Neural crest cell (in vitro differentiated cells): ENCODE measurements at places on chromosomes 1 and 21.

DNA sequence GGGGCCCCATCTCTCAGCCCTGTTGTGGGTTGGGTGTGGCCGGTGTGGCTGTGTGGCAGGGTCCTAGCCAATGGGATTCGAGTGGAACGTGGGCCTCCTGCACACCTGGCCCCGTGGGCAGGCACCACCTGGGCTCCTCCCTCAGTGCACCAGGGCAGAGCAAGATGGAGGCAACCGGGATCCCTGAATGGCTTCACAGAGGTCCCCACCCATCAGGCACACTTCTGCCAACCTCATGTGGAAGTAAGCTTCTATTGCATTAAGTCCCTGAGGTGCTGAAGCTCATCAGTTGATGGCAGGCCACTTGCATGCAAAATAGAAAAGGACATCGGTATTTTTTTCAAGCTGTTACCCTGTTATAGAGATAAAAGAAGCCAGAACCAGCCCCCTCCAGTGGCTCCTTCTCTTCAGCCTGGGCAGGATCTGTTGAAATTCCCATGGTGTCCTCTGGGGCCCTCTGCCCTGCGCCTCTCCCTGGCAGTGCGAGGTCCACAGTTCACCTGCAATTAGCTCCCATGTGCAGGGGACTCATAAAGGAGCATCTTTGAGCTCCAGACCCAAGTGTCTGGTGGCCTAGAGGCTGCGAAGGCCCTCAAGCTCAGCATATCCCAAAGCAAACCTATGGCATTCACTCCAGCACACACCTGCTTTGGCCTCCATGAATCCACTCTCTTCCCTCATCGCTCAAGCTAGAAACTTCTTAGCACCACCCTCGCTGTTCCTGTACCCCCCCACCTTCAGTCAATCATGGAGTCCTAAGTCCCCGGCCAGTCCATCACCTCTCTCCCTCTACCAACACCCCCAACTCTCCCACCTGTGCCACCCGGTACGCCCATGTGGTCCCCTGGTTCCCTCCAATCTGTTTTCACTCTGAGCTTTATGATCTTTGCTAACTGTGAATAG is 2.1 kb upstream of the SLC45A1 start:
- no peak for DNase-seq

- no peak for DNase-seq
Measured at GRCh38 chr1:115767403-115767802, 1.1 kb downstream of the CASQ2 start.

GRCh38 chr1:78052685-78053405 is 7.1 kb downstream of the GIPC2 start:
- DNase-seq = no peak

DNA sequence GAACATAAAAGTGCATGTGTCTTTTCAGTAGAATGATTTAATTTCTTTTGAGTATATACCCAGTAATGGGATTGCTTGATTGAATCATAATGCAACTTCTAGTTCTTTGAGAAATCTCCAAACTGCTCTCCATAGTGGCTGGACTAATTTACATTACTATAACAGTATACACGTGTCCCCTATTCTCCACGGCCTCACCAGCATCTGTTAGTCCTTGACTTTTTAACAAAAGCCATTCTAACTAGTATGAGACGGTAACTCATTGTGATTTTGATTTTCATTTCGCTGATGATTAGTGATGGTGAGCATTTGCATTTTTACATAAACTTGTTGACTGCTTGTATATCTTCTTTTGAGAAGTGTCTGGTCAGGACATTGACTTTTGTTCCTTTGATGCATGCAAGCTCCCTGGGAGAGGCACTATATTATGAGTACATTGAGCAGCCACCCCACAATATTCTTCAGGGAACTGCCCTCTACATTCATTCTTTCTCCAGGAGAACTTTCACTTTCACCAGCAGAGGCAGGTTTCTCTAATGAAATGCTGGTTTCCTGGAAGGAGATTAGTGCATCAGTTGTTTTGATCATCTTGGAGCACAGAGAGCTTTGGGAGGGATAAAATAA is 51.9 kb upstream of the LPGAT1 start:
- no peak for DNase-seq

GRCh38 chr1:77095236-77095635 is 124.0 kb downstream of the PIGK start:
- DNase-seq = no peak

DNA sequence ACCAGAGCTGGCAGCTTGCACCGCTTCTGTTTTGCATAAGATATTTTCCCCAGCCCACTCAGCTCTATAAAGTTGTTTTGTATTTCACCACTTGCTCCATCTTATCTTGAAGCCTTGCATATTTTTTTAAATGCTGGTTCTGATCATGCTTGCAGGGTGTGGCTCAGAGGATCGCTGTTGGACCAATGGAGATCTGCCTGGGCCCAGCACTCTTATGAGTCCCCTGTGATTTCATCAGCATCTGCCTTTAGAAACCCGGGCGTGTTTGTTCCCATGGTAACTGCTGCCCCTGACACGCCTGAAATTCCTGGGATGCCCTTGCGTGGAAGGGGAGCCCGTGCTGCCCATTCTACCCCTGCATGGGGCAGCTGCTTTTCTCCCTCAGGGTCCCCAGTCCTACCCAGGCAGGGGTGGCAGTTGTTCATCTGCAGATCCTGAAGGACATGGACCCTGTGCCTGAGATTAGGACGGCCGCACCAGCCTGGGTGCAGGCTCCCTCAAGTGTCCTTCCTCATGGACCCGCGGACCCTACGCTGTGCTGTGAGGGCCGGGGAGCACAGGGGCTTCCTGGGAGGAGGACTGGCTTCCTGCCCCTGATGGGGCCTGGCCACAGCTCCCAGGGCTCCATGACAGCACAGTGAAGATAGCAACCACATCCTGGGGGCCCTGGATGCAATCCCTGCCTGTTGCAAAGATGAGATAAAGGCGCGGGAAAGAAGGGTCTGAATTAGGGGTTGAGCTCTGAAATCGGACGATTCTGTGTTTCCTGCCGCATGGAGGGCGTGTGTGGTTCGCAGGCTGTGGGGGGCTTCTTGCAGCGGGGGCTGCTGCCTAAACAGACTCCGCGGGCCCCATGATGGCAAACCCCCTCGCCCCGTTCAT is 226.5 kb downstream of the SDCCAG8 start:
- DNase-seq = no peak

- no peak for DNase-seq
Measured at GRCh38 chr1:148308832-148309458, 156.9 kb upstream of the NBPF11 start.

- DNase-seq = no peak
Measured at GRCh38 chr1:233304489-233305102, 9.1 kb upstream of the PCNX2 start.

- DNase-seq = no peak
Measured at GRCh38 chr1:41241354-41241748, 755 bp downstream of the SCMH1 start.

GRCh38 chr1:221712776-221713431 is 29.0 kb downstream of the DUSP10 start:
- no peak for DNase-seq

DNA sequence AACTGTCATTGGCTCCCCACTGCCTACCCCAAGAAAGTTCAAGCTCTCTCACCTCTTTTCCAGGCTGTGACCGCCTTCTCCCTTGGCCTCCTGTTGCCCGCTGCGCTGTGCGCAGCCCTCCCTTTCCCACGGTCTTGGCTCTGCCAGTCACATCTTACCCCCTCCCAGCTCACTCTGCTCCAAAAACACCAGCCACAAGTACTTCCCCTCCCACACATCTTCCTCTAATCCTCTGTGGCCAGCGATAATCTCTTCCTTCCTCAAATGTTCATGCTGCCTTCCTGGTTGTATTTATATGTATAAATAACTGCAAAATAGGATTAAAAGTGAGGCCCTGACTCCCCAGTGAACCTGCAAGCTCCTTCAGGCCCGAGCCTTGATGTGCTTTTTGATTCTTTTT is 81.8 kb downstream of the AJAP1 start:
- no peak for DNase-seq

- no peak for DNase-seq
Measured at GRCh38 chr1:167554028-167554779, 642 bp upstream of the CREG1 start.

- DNase-seq = no peak
Measured at GRCh38 chr1:30320581-30320890, 402.8 kb downstream of the MATN1 start.

DNA sequence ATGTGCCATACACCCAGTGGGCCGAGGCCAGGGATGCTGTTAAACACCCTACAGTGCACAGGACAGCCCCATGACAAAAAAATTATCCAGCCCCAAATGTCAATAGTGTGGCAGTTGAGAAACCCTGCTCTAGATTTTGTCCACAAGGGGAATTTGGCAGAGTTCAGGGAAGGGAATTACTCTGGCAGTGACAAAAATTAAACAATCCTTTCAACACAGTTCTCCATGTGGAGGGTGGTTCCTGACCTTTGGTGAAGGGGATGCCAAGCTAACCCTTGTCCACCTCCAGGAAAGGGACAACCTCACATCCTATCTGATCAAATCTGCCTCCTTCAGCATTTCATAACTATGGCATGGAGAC is 28.4 kb upstream of the CD84 start:
- DNase-seq = no peak

DNA sequence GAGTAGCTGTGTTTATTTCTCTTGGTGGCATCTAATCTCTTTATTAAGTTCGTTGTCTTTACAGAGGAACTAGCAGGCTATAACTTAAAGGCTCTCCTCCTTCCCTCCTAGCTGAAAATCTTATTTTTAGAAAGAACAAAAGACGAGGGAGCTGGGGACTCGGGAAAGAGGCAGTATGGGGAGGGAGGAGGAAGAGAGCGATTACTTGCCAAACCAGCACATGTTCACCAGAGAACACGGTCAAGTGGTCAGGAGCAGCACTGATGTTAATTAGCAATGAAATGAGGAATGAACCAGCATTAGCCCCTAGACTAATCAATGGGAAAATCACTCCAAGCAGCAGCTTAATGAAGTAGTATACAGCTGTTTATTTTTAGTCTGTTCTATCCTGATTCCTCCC is 171.3 kb upstream of the ESRRG start:
- DNase-seq = no peak

DNA sequence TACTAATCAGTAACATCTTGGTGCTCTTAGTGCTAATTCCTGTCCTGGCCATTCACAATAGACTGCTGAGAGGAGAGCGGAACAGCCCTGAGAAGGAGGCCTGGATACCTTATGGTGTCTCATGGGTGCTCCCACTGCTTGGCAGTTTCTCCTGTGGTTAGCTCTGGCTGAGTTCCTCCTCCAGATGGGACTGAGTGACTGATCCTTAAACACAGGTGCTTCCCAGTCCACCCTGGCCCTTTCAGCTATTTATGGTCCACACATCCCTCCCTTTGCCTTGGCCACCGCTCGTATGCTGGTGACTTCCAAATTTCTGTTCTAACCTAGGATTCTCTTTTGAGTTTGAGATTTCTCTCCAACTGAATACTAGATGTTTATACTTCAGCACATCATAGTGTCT is 157.0 kb upstream of the CACNA1E start:
- no peak for DNase-seq

DNA sequence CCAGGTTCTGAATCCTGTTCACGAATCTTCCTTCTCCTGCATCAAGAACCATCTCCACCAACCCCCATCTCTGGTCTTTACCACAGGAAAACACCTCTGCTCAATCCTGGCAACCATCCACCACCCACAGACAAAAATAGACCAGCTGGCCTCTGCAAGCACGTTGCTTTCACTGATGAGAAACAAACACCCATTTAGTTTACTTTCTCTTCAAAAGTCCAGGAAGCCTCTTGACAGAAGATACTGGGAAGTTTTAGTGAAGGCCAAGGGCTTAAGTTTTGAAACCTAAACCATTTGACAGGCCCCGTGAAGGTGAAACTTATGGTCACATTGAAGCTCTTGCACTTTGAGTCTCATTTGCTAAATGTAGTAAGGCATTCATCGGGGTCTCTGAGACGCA is 122.6 kb upstream of the PPP2R5A start:
- DNase-seq = no peak

- DNase-seq = no peak
Measured at GRCh38 chr1:15616373-15617172, 685 bp upstream of the DDI2 start.

- no peak for DNase-seq
Measured at GRCh38 chr1:209931141-209931540, 6.9 kb upstream of the SYT14 start.
